ENCODE measurements at places on chromosomes 1 and 21. TPM values are rescaled to one million over a fixed set of nuclear protein-coding genes. Genes with fewer than 3 reads are reported as not detected.

DNA sequence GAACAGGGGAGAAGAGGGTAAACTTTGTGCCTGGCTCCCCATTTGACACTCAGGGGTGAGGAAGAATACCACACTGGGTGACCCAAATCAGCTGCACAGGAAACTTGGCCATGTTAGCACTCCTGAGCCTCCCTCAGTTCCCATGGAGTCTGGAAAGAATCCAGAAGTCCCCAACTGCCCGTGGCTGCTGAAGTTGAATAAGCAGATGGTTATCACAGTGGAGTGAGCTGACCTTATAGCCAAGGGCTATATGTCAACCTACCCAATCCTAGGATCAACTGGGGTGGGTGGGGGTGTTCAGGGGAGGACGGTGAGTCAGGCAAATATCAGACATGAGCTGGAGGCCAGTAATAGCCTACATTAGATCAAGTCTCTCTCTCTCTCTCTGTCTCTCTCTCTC lies 20.4 kb downstream of the KCNH1 start:
- no peak for DNase-seq

The SLC44A5 gene
- 0.05 TPM for total RNA-seq

The EPHB2 gene
- 2.6 TPM for total RNA-seq

The SLC16A4 gene
- 0.71 TPM for total RNA-seq

DNA sequence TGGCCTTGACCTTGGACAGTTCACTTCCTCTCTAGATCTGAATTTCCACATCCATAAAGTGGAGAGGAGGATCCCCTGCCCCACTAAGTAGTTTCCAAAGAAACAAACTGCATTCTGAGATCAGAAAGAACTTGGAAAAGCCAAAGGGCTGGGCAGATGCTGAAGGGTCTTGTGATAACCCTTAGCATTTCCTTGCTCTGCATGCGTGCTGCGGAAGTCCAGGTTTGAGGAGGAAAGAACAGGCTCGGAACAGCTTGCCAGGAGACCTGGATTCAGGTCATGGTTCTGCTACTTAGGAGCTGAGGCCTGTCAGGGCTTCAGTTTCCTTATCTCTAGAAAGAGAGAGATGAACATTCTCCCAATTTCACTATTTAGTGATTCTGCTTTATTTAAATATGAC lies 27.2 kb downstream of the IGFN1 start:
- DNase-seq: no peak

The CHI3L1 gene
- 7.4 TPM for total RNA-seq

GRCh38 chr1:117127795-117128194 lies 6.2 kb upstream of the TRIM45 start:
- DNase-seq: no peak

DNA sequence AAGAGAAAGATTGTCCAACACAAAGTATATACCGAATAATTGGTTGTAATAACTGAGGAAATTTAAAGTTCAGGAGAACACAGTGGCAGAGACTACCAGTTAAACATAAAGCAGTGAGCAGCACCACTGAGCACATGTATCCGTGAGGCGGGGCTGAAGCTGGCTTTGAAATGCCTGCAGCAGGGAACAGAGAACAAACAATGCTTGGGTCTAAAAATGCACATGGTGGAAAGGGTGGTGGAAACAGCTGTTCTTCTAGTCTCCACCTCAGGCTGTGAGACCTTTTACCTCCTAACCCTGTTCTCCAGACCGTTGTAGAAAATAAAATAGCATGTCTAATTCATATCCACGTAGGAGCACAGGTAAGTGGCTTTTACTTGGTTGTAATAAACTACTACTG lies 7.7 kb upstream of the GNG4 start:
- no peak for DNase-seq

GRCh38 chr1:107294686-107295085 lies 153.8 kb downstream of the NTNG1 start:
- DNase-seq: no peak

The CACNA1E gene
- 0.05 TPM for total RNA-seq

DNA sequence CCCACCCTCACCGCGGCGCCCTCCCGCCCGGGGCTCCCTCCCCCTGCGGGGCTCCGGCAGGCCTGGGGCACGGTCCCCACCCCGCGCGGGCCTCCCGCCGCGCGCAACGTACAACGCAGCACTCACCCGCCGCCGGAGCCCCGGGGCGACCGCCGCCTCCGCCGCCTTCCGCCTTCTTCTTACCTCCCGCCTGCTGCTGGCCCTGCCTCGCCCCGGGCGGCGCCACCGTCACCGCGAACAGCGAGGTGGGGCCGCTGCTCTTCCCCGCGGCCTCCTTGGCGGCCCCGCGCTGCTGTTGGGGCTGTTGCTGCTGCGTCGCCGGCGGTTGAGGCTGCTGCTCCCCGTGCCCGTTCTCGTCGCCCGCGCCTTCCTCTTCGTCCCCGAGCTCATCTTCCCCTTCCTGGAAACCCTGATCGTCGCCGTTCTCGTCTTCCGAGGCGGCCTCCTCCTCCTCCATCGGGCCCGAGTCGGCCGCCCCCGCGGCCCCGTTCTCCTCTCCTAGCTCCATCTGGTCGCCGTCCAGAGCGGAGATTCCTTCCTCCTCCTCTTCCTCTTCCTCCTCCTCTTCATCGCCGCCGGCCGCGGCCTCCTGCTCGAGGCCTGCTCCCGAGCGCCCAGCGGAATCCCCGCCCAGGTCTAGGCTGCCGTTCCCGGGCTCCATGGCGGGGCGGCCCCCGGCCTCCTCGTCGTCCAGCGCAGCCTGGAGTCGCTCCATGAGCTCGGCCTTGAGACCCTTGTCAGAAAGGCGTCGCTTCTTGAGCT lies 671 bp downstream of the HNRNPU start:
- DNase-seq: no peak

DNA sequence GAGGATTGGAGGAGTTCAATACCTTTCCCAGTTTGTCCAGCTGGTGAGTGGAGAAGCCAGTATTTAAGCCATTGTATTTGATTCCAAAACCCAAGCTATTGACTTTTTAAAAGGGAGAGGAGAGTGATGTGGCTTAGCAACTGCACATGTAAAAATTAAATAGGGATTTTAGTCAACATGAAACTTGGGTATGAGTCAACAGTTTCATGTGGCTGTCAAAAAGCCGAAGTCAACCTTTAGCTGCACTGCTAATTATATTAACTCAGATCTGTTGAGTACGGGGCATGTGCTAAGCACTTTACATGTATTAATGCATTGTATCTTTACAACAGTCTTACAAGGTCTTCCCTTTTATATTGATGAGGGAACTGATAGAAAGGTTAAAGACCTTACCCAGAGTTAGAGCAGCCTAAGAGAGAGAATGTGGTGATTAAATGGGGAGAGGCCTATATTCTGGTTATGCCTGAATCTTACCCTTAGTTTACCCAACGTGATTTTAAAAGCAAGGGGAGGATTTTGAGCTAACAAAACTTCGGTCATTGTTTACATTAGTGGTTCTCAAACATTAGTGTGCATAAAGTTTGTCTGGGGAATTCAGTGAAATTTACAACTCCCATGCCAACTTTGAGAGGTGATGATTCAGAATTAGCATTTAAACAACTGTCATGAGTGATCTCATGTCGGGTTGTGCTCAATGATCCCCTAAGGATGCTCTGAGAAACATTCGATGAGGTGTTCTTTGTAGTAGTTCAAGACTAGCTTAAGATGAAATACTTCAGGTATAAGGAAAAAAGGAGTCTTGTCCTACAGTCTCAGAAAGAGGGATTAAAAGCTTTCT lies 6.9 kb upstream of the SLC35F3 start:
- no peak for DNase-seq

The SLC2A5 gene
- 1.5 TPM for total RNA-seq

DNA sequence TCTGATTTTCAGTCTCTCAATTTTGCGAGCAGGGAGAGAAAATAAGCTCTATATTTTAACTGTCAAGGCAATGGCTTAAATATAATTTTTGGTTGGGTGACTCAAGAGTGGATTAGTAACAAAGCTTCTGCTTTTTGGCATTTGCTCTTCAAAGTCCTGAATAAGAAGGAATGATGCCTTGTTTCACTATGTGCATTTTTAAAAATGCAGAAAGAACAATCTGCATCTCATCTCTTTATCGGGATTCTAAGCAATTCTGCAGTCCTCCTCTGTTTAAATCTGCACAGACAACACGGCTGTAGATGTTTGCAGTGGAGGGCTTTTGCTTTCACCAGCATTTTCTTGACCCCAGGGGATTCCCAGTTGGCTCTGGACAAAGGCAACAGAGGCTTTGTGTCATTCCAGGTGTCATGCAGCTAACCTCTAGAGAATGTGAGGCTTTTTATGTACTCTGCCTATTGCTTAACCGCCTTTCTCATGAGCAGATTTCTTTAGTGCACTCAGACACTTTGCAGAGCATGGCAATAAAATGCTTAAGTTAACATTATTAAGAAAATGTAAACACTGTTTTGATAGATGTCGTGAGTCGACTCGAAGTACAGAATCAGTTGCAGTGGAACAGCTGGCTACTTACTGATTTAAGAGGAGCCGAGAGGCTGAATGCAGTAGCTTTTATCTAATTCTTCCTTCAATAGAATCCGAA lies 783.2 kb upstream of the NEGR1 start:
- DNase-seq: no peak

- no peak for DNase-seq
Measured at GRCh38 chr1:46638921-46639320, 22.3 kb upstream of the MOB3C start.

The PGD gene
- 72.2 TPM for total RNA-seq

DNA sequence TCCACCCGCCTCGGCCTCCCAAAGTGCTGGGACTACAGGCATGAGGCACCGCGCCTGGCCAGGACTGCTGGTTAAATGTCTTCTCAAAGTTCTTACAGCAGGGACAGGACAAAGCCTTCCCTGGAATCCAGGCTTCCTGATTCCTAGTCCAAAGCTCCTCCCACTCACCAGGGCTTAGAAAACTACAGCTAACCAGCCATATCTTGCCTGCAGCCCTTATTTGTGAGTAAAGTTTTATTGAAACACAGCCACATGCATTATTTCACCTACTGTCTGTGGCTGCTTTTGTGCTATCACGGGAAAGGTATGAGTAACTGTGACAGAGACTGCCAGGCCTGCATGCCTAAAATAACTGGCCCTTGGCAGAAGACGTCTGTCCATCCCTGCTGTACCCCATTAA lies 24.4 kb downstream of the TMCO4 start:
- DNase-seq: no peak

All from thymus (tissue), 14 donors.